ENCODE measurements at places on chromosomes 2 and 18.

GRCh38 chr18:7205346-7205745 lies 25.5 kb upstream of the LRRC30 start:
- no peak for DNase-seq

GRCh38 chr2:61529944-61530735 lies 8.0 kb downstream of the XPO1 start:
- DNase-seq = no peak

GRCh38 chr18:67302043-67302442 lies 214.5 kb downstream of the DSEL start:
- no peak for DNase-seq

GRCh38 chr2:236573066-236573929 lies 3.7 kb downstream of the ACKR3 start:
- DNase-seq = no peak
